ENCODE measurements at places on chromosomes 1 and 21. TPM values are rescaled to one million over a fixed set of nuclear protein-coding genes. Genes with fewer than 3 reads are reported as not detected.

The GJB4 gene
- not detected for polyA plus RNA-seq

The CSF3R gene
- polyA plus RNA-seq, result not detected

The CFAP126 gene
- polyA plus RNA-seq, result not detected

The ZNF683 gene
- not detected for polyA plus RNA-seq

The DUSP12 gene
- polyA plus RNA-seq, result 46.4 TPM

The TFF1 gene
- not detected for polyA plus RNA-seq

The COL18A1 gene
- 93.6 TPM for polyA plus RNA-seq

The FRRS1 gene
- polyA plus RNA-seq, result 2.7 TPM

The TPR gene
- 37.5 TPM for polyA plus RNA-seq

The CATSPERE gene
- polyA plus RNA-seq, result 0.54 TPM

The VWA5B1 gene
- polyA plus RNA-seq, result not detected

The FAM72D gene
- 3.2 TPM for polyA plus RNA-seq

The ZNF697 gene
- polyA plus RNA-seq, result 3.4 TPM

The SRGAP2 gene
- polyA plus RNA-seq, result 19.3 TPM

The USP21 gene
- polyA plus RNA-seq, result 24.5 TPM

The RHD gene
- not detected for polyA plus RNA-seq

The KLF17 gene
- polyA plus RNA-seq, result 0.21 TPM

The MR1 gene
- polyA plus RNA-seq, result 7.0 TPM

The ST6GALNAC3 gene
- polyA plus RNA-seq, result 12.1 TPM

The REN gene
- polyA plus RNA-seq, result not detected

The RGS13 gene
- polyA plus RNA-seq, result not detected

The CCDC27 gene
- polyA plus RNA-seq, result not detected

The PTGS2 gene
- polyA plus RNA-seq, result 5.9 TPM

The HPCA gene
- not detected for polyA plus RNA-seq

The ASTN1 gene
- 0.29 TPM for polyA plus RNA-seq

The C1QTNF12 gene
- not detected for polyA plus RNA-seq

The LAD1 gene
- polyA plus RNA-seq, result not detected

The CD53 gene
- not detected for polyA plus RNA-seq

The TMEM53 gene
- polyA plus RNA-seq, result 14.9 TPM

The IL19 gene
- polyA plus RNA-seq, result not detected

The ELAPOR1 gene
- 1.1 TPM for polyA plus RNA-seq

The TRIM46 gene
- 12.3 TPM for polyA plus RNA-seq

The UBIAD1 gene
- 13.7 TPM for polyA plus RNA-seq

The ABCA4 gene
- 0.06 TPM for polyA plus RNA-seq

The SPRR4 gene
- not detected for polyA plus RNA-seq

The RPS6KC1 gene
- polyA plus RNA-seq, result 7.8 TPM

The IFNLR1 gene
- polyA plus RNA-seq, result 0.29 TPM

The PCAT6 gene
- 5.1 TPM for polyA plus RNA-seq

The C1orf56 gene
- 3.0 TPM for polyA plus RNA-seq

The GOLT1A gene
- not detected for polyA plus RNA-seq

The FBXO2 gene
- 17.0 TPM for polyA plus RNA-seq

The OR10J1 gene
- not detected for polyA plus RNA-seq

The FCRL2 gene
- polyA plus RNA-seq, result not detected

The DRAXIN gene
- polyA plus RNA-seq, result 0.57 TPM

The FNDC7 gene
- not detected for polyA plus RNA-seq

The KIRREL1 gene
- 47.8 TPM for polyA plus RNA-seq

The TRPM2 gene
- polyA plus RNA-seq, result not detected

The FCGR1A gene
- polyA plus RNA-seq, result not detected

The OR2T2 gene
- polyA plus RNA-seq, result not detected

The METTL25B gene
- polyA plus RNA-seq, result 21.2 TPM

The COA6 gene
- polyA plus RNA-seq, result 34.2 TPM

Measured in SK-N-SH (cell line).